ENCODE measurements at places on chromosomes 2 and 18. TPM values are rescaled to one million over a fixed set of nuclear protein-coding genes. Genes with fewer than 3 reads are reported as not detected.

MYOM1 gene
- 0.26 TPM for total RNA-seq

ITGA4 gene
- 57.5 TPM for total RNA-seq

ZEB2 gene
- total RNA-seq: 91.0 TPM

FAM124B gene
- total RNA-seq: not detected

DNA sequence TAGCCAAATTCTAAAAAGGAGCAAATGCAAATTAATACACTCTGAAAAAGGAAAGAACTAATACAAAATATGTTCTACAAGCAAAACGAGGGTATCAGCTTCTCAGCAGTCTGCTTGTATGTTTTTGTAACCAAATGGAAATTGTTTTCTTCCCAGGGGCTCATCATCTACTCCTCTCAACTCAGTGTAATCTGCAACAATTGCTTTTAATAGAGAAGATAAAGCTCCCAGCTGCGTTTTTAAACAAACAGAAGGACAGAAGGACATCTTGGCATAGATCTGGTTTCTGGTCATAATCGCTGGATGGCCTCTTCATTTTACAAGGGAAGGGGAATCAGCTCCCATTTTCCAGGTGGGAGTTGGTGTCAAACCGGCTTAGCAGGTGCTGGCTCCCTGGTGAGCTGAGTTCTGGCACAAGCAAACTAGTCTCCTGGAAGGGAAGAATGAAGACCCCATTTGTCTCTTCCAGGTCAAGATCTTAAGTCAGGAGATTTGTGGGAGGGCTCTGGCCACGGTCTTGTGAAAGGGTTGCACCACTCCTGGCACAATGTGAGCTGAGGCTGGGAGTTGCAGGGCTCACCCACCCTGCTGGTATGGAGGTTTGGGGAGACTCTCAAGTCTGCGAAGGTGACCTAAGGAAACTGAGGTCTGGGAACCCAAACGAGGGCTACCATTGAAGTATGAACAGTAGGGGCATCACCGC is 41.6 kb downstream of the NPPC start:
- no peak overlapping the region for H3K27ac ChIP-seq
- no peaks in the 10 kb centered on the region for H3K36me3 ChIP-seq
- no peak for DNase-seq

GRCh38 chr2:217691920-217692666 is 310.7 kb downstream of the TNS1 start:
- DNase-seq: peak; percentile 17
- H3K36me3 ChIP-seq: no peaks in the 10 kb centered on the region
- no peak overlapping the region for H3K4me3 ChIP-seq
- peaks cover 7% of the 10 kb centered on the region for H3K27me3 ChIP-seq
- H3K4me1 ChIP-seq: peaks cover 24% of the 10 kb centered on the region

DNA sequence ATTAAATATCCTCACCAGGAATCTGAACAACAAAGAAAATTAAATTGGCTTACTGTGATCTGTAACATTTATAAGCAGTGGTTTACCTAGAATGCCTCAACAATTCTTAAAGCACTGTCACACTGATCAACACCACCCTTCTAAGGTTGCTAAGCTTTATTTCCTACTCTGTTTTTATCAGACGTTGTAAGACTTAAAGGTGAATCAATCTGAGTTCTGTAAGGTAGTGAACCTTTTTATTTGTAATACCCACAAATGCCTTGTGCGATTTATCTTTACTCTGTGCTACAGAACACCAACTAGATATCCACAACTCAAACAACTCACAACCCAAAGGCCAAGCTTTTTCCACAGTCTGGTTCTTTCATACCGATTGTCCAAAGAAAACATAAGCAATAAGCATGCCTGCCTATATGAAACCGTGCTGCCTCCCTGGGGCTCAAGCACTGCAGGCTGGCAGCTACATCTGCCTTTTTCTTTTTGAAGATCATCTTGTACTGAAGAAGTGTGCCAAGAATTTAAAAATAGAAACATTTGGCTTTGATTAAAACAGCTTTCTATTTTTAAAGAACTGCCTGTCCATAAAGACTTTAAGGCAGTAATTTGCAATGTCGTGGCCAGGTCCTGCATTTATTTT is 490.7 kb downstream of the NUP35 start:
- H3K27ac ChIP-seq: no peak overlapping the region
- H3K4me1 ChIP-seq: no peaks in the 10 kb centered on the region
- DNase-seq: no peak
- no peaks in the 10 kb centered on the region for H3K36me3 ChIP-seq
- no peak overlapping the region for H3K4me3 ChIP-seq
- no peaks in the 10 kb centered on the region for H3K27me3 ChIP-seq

DNA sequence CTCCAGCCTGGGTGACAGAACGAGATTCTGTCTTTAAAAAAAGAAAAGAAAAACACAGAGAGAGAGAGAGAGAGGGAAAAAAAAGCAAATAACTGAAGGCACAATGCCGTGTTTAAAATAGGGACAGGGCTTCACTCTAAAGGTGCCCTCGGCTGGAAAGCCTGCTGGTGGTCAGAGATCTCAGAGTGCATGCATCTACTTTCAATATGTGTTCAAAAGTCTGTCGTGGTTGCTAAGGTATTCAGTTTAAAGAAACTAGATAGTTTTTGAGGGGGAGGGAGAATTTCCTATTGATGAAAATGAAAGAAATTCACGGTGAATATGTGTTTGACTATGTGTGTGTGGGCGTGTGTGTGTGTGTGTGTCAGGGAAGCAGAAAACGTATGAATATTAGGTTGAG is 11.0 kb upstream of the CBLN2 start:
- no peaks in the 10 kb centered on the region for H3K36me3 ChIP-seq
- no peak for DNase-seq
- no peaks in the 10 kb centered on the region for H3K4me1 ChIP-seq
- H3K4me3 ChIP-seq: no peak overlapping the region
- no peak overlapping the region for H3K27ac ChIP-seq
- no peaks in the 10 kb centered on the region for H3K27me3 ChIP-seq

DNA sequence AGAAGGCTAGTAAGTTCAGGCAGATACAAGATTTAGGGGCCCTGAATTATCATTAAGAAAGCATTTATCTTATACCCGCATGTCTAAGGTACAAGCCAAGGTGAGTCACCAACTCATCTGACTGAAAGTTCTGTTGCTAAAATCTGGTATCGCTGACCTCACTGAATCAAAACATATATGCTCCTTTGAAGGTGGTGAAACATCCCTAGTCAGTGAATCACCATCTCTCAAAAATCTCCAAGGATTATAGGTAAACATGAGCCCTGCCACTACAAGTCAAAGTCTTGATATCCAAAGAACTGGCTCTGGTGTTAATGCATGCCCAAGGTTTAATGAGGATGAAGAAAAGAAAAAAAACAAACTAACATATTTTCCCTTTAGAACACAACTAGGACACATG is 43.5 kb downstream of the IRS1 start:
- H3K27ac ChIP-seq: peak overlapping the region; percentile 80
- peak; percentile 59 for DNase-seq
- H3K27me3 ChIP-seq: no peaks in the 10 kb centered on the region
- no peak overlapping the region for H3K4me3 ChIP-seq
- peaks cover 4% of the 10 kb centered on the region for H3K36me3 ChIP-seq

DNA sequence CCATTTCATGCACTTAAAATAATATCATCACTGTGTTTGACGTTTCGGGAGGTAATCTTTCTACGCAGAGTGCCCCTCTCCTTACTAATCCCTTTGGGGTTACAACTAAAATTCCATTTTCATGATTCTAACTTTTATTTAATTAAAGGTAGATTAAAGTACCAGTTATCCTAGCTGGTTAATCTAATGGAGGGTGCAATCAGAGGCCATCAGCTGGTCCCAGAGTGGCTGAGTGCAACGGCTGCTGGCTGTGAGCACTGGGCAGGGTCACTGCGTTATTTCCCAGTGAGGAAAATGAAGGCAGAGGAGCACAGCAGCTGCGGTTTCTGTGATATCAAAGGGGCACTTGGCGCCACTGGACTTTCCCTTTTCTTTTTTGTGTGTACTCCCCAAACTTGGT is 12.1 kb downstream of the SCYGR4 start:
- no peaks in the 10 kb centered on the region for H3K36me3 ChIP-seq
- no peak overlapping the region for H3K27ac ChIP-seq
- DNase-seq: no peak
- H3K27me3 ChIP-seq: no peaks in the 10 kb centered on the region

DNA sequence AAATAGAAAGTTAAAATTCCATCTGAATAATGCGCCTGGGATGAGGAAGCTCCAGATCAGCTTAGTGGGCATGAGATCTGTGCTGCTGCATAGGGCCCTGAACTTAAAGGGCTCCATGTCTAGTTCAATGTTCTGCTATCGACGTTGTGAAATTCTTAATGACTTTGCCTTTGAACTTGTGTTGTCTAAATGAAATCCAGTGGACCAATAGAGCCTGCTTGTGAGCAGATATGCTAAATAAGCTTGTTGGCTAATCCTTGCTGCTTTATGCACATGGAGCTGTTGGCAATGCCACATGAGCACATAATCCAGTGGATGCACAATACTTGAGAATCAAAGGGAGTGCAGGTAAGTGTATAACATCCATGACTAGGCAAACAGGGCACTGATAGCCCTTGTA is 228.6 kb downstream of the TNS1 start:
- no peaks in the 10 kb centered on the region for H3K36me3 ChIP-seq
- no peak overlapping the region for H3K4me3 ChIP-seq
- H3K27me3 ChIP-seq: no peaks in the 10 kb centered on the region
- H3K27ac ChIP-seq: no peak overlapping the region
- H3K4me1 ChIP-seq: no peaks in the 10 kb centered on the region
- DNase-seq: no peak

DNA sequence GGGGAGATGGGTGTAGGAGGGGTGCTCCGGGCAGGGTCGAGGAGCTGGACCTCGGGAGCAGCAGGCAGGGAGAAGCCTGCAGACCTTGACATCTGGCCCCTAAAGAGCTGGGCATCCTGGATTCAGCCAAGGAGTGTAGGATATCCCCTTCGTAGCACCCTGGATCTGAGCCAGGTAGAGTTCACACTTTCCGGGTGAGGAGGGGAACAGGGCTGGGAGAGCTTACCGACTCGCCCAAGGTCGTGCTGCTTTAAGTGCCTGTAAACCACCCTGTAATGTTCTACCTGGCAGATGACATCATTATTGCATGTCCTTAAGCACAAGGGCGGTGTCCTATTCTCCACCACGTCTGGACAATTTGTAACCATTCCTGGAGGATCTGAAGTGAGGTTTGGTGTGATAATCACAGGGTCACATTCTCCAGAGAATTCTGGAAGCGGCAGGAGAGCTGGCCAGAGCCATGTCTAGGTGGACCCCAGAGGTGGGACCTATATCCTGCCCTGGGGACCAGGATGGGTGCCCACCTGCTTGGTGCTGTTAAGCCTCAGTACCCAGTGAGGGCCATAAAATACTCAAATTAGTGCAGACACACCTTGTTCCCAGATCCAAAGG is 14.6 kb downstream of the ITM2C start:
- H3K4me1 ChIP-seq: no peaks in the 10 kb centered on the region
- DNase-seq: no peak
- no peak overlapping the region for H3K4me3 ChIP-seq
- H3K27me3 ChIP-seq: no peaks in the 10 kb centered on the region
- H3K27ac ChIP-seq: no peak overlapping the region
- peaks cover 7% of the 10 kb centered on the region for H3K36me3 ChIP-seq

DNA sequence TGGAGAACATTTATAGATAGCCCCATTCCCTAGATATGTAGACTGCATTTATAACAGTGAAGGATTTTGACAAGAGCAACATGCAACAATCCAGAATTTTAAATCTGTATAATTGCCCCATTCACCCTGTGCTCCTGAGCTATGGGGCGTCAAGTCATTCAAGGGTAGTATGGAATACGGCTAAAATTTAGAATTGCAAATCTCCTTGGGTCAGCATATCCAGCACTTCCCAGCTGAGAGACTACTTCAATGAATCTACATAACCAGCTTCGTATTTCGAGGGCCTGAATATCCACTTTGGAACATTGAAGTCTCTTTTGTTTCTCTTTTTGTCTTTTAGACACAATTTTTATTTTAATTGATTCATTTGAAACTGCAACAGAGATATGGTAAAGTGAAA is 28.4 kb upstream of the ACVR1C start:
- no peaks in the 10 kb centered on the region for H3K4me1 ChIP-seq
- H3K36me3 ChIP-seq: no peaks in the 10 kb centered on the region
- no peak overlapping the region for H3K27ac ChIP-seq
- no peak for DNase-seq
- H3K4me3 ChIP-seq: no peak overlapping the region

DNA sequence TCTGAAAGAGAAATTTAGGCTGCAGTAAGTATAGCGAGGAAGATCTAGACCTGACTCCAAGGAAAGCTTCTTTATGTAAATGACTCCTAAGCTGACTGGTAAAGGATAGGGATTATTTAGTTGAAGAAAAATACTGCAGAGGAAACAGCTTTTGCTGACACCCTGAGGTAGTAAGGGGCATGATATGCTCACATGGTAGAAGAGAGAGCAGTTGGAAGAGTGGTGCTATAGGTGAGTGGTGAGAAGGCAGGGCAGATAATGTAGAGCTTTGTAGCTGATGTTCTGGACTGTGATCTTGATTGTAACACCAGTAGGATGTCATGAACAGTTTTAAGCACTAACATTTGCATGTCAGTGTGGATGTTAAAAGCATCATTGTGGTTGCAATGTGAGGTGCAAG is 639.1 kb upstream of the SLC39A10 start:
- DNase-seq: no peak
- H3K27me3 ChIP-seq: no peaks in the 10 kb centered on the region
- H3K4me1 ChIP-seq: no peaks in the 10 kb centered on the region
- H3K4me3 ChIP-seq: no peak overlapping the region
- no peak overlapping the region for H3K27ac ChIP-seq

DNA sequence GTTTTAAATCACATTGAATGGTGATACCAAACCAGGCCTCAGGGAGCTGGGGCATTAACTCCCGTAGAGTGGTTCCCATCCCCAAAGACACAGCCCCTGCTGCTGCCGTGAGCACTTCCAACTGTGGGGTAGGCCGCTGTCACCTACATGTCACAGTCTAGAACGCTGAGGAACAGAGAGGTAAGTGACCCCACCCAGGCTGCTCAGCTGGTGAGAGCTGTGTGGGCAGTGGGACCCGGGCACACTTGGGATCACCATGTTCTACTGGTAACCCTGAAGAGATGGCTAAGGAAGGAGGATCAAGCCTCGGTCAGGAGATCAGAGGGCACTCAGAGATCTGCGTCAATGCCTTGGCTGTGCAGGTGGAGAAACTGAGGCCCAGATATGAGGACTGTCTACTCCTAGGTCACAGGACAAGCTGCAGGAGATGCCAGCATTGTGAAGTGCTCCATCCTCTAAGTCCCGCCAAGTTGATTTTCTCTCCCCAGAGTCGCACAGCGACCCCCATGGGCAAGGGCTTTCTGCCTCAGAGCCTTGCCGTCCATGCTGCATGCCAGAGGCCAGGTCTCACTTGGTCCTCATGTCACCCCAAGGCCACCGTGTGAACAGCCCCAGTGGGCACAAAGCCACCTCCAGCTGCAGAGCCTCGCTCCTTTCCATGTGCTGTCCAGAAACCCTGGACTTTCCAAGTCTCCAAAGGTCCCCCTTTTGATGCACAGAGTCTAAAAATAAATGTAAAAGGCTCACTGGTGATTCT is 144.2 kb upstream of the OTOS start:
- DNase-seq: no peak
- no peaks in the 10 kb centered on the region for H3K27me3 ChIP-seq
- no peaks in the 10 kb centered on the region for H3K36me3 ChIP-seq
- H3K4me1 ChIP-seq: no peaks in the 10 kb centered on the region

- peaks cover 3% of the 10 kb centered on the region for H3K4me1 ChIP-seq
- H3K27me3 ChIP-seq: peaks cover 8% of the 10 kb centered on the region
- no peak overlapping the region for H3K4me3 ChIP-seq
- no peak for DNase-seq
These were observed 48.7 kb downstream of the GREB1 start for GRCh38 chr2:11582612-11582861.

GRCh38 chr2:232260075-232260474 is 118.5 kb upstream of the ALPP start:
- H3K4me1 ChIP-seq: peaks cover 8% of the 10 kb centered on the region
- no peaks in the 10 kb centered on the region for H3K36me3 ChIP-seq
- no peak overlapping the region for H3K27ac ChIP-seq
- H3K4me3 ChIP-seq: no peak overlapping the region
